ENCODE measurements at places on chromosomes 3 and 15.

GRCh38 chr3:59212128-59212779 lies 162.4 kb upstream of the CFAP20DC start:
- no peak for DNase-seq

DNA sequence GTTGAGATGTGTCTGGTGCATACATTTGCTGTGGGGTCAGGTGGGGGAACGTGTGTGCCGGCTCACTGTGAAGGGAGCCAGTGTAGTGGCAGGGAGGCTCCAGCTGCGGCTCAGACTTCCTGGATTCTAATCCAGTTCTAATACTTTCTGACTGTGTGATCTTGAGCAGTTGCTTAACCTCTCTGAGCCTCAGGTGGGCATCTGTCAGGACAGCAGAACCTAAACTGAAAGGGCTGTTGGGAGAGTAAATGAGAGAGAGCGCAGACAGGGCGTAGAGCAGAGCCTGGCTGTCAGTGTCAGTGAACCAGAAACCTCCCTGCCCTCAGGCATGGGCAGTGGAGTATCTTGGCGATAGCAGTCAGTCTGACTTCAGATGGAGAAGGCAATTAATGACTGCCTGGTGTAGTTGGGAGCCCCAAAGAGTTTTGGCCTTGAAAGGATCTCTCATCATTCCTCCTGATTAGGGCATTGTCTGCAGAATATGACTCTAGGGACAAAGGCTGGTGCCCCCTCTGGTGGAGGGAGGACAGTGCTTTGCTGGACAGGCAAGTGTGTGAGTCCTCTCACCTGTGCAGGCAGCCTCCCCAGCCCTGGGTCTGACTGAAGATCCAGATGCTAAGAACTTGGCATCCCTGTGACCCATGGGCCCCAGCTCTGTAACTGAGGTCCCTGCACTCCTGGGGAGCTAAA lies 9.6 kb downstream of the KBTBD13 start:
- DNase-seq: no peak

- DNase-seq: no peak
Measured at GRCh38 chr3:43071313-43071893, 34.5 kb downstream of the POMGNT2 start.

DNA sequence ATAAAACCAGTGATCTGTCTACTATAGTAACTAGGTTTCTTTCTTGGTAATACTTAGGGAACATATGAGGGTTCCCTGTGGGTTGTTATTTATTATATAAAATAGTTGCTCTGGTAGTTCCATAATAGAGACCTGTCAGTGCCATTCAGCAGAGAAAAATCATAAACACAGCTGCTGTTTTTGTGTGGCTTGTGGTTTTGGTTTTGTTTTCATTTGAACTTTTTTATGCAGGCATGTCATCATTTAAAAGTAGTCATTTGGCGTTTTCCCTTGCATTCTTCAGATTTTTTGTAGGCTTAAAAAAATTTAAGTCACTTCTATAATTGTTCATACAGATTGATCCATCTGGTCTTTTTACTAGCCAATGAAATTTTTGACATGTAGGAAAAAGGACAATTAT lies 47.9 kb downstream of the PIK3CA start:
- no peak for DNase-seq

DNA sequence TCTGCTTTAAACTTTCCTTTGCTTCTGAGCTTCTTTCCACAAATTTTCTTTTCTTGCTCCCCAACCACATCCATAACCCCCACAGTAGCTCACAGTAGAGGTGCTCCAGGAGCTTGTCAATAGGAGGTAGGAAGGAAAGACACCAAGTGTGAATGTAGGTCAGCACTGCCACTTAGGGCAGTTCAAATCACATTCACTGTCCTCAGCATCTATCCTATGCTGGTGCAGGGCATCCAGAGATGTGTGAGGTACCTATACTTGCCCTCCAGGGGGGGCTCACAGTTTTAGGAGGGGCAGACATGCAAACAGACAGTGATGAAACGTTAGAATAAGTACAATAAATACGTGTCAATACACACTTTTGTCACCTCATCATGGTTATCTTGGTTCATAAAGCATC lies 1.5 kb upstream of the SPSB4 start:
- no peak for DNase-seq

- DNase-seq: no peak
Measured at GRCh38 chr3:53346514-53346913, 829 bp downstream of the DCP1A start.

DNA sequence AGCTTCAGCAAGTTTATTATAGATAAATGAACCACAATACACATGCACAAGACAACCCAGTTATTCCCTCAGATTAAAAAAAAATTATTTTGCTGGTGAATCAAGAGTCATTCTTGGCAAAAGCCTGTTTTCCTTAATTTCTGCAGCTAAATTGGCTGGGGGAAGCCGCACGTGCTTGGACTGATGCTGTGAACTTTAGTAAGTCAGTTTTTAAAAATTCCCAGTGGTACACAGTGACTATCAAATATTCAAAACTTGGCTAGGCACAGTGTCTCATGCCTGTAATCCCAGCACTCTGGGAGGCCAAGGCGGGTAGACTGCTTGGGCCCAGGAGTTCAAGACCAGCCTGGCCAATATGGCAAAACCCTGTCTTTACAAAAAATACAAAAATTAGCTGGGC lies 23.9 kb downstream of the EHD4 start:
- no peak for DNase-seq

DNA sequence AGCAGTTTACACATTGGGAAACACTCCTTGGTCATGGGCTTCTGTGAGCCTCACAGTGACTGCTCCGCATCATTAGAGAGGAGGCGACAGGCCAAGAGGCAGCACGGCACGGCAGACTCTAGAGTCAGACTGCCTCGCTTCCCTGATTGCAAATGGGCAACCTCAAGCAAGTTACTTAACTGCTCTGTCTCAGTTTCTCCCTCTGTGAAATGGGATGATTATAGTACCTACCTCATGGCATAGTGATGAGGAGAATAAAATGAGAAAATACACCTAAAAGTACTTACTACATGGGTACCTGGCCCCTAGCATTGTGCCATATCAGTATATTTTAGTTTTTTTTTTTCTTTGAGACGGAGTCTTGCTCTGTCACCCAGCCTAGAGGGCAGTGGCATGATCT lies 4.0 kb upstream of the RCCD1 start:
- DNase-seq: no peak

- peak; percentile 31 for DNase-seq
Measured at GRCh38 chr3:45994419-45995235, 997 bp downstream of the FYCO1 start.

GRCh38 chr3:128486681-128487537 lies 6.1 kb downstream of the GATA2 start:
- DNase-seq: no peak

DNA sequence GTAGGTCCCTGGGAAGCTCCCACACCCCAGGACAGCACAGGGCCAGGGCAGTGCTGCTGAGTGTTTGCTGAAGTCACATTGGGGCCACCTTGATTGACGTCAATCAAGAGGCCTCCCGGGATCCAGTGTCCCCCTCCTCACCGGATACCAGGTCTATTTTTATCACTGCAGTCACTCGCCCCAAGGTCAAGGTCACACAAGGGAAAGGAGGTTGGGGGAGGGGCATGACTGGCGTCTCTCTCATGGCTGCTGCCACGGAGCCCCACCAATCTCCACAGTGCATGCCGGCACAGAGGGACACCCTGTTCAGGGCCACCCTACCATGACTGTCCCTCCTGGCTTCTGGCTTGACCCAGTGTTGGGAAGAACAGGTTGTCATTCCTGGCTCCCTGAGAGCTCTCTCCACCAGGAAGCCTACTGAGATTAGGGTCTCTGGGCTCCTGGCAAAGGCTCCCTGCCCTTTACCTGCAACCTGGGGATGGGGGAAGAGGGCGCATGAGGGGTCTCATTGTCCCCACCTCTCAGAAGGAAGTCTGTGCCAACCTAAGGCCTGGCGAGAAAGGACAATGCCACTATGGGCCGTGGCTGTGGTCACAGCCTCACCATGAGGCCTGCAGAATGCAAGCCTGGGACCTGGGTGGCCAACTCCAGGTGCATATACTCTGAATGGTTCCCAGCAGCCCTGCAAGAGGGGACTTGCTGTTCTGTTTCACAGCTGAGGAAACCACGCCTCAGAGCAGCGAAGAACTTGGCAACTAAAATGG lies 1.5 kb downstream of the MYL3 start:
- DNase-seq: no peak

- DNase-seq: no peak
Measured at GRCh38 chr3:142211034-142211433, 14.4 kb downstream of the GK5 start.

DNA sequence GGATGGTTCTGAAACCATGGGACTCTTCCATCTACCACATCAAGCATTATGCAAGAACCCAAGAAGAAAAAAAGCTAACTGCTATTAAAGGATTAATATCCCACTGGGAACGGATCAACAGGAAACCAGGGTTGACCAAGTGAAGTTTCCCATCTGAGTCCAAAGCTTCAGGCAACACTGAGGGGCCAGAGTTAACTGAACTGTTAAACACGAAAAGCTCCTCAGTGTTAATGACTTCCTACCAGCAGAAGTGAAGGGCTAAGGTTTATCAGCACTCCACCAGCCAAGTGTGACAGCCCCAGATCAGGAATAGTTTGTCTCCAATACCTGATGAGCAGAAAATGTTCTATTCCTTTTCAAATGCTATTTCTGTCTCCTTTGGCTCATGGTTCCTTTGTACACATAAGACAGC lies 36.7 kb downstream of the PTPN9 start:
- DNase-seq: no peak

DNA sequence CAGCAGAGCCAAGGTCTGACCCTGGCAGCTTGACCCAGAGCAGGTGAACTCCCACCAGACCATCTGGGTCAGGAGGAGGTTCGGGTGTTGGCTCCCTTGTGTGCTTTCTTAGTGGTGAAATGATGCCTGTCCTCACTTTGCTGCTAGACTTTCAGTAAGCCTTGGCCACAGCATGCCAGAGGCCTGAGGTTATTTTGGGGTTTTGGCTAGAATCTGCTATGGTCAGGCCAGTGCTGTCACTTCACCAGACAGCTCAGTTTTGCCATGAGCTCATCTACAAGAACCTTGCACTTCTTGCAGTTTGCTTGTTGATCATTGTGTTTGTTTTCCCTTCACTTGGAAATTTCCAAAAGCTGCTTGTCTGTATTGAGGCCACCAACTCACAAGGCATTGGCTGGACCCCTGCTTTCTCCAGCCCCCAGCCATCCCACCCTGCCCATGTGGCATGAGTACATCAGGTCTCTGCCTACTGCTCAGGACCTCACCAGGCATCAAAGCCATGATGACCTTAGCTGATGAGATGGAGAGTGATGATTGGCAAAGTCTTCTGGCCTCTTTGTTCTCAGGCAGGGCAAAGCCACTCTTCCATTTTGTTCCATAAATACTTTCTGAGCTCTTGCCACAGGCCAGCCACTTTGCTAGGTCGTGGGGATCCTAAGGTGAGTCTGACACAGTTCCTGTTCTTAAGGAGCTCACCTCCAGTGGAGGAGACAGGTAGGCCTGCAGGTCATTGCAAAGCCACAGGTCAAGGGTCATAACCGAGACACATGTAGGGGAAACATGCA lies 122.6 kb downstream of the ARNT2 start:
- DNase-seq: no peak

DNA sequence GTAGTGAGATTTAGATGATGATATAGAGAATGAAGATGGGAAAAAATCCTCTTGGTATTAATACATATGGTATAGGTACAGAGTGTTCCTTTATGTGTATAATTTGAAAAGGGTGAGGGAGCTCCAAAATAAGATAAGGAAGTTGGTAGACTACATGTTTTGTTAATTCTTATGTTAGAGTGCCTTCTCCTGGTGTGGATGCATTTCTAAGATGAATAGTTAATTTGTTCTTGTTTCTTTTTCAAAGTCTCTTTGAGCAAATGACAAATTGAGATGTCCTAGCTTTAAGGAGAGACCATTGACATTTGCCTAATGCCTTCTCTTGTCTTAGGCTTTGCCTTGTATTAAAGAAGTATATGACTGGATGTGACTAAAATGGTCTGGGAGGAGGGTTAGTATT lies 34.1 kb downstream of the AKAP13 start:
- DNase-seq: no peak

GRCh38 chr3:171994646-171995428 lies 44.5 kb upstream of the FNDC3B start:
- DNase-seq: no peak

GRCh38 chr3:123781571-123782275 lies 102.4 kb downstream of the MYLK start:
- no peak for DNase-seq

GRCh38 chr3:46278816-46279672 lies 36.8 kb downstream of the CCR3 start:
- DNase-seq: no peak

DNA sequence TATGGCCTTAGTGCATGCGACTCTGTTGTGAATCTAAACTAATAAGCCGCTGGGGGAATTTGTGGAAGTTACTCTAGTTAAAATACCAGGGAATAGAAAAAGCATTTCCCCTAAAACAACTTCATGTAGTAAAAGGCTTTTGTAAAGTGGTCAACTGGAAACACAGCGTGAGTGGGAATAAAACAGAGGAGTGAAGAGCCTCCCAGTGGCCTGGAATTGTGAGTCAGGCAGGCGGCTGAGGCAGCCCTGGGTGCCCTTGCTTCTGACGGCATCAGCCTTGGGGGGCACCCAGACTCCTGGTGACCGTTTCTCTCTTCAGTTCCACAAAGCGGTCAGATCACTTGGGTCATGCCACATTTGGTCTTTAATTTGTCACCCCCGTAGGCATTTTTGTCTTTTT lies 108.4 kb downstream of the GHSR start:
- DNase-seq: no peak

- DNase-seq: no peak
Measured at GRCh38 chr3:52246728-52247408, 1.3 kb downstream of the PPM1M start.

GRCh38 chr3:24725514-24726255 lies 231.0 kb upstream of the THRB start:
- DNase-seq: no peak

- DNase-seq: no peak
Measured at GRCh38 chr3:5194801-5195509, 7.4 kb downstream of the EDEM1 start.

DNA sequence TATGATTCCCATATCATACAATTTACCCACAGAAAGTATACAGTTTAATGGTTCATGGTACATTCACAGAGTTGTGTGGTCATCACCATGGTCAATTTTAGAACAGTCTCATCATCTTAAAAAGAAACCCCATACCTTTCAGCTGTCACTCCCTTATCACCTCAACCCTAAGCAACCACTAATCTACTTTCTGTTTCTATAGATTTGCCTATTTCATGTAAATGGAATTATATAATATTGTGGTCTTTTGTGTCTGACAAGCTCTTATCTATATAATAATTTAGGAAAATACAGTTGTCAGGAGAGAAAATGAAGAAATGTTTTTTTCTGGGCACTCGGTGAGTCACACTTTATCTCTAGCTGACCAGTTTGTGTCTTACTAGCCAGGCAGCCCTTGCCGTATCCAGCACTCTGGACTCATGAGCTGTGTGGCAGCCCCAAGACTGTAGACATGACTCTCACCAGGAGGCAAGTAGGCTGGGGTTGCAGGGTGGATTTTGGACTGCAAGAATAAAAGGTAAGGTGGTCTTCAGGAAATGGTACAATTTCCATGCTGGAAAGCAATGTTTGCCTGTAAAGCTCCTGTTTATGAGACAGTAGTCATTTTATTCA lies 234.6 kb downstream of the THRB start:
- DNase-seq: no peak

Data from stimulated activated CD8-positive, alpha-beta memory T cell treated with anti-CD3 and anti-CD28 coated beads, Interleukin-4, amount 100 ng/mL, for 4 hours (primary cell).